KG1 (cell line): ENCODE measurements at places on chromosomes 16 and 17.

DNA sequence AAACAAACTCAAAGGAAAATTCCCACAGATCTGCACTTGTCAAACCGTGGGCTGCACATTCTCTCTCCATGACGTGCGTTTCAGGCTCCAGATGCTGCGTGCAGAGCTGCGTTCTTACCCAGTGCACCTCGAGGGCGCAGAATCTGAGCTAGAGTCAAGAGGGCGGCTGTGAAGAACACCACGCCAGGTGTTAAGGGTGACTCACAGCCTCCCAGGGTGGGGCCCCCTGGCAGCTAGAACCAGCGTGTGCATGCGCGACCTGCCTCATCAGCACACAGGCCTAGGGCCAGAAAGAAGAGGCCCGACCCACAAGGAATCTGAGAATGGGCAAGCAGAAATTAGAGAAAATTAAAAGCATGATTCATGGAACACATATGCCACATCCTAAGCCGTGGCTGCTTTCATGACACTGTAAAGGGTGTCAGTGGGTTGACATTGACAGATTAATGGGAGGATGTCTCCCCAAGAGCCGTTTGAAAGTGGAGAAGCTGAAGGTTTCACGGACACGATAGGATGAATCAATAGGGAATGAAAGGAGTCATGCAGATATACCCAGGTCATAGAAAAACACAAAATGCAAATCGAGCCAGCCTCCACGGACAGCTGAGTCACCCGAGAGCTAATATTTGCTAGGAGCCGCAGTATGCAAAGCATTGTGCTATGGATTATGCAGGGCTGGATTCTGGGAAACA lies 29.0 kb downstream of the MARCHF10 start:
- no peak for DNase-seq

DNA sequence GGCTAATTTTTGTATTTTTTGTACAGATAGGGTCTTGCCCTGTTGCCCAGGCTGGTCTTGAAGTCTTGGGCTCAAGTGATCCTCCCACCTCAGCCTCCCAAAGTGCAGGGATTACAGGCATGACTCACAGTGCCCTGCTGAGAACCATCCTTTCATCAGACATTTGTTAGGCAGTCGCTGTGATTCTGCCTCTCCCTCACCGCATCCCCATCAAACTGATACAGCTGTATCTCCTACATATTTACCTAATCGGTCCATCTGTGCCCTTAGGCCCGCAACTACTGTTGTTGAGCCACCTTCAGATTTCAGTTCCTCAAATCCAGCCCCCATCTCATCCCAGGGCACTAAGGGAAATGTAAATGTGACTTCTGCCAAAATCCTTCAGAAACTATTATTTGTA lies 2.0 kb upstream of the SLC43A2 start:
- no peak for DNase-seq

GRCh38 chr17:82443465-82444283 lies 6.9 kb downstream of the CYBC1 start:
- DNase-seq, result no peak

DNA sequence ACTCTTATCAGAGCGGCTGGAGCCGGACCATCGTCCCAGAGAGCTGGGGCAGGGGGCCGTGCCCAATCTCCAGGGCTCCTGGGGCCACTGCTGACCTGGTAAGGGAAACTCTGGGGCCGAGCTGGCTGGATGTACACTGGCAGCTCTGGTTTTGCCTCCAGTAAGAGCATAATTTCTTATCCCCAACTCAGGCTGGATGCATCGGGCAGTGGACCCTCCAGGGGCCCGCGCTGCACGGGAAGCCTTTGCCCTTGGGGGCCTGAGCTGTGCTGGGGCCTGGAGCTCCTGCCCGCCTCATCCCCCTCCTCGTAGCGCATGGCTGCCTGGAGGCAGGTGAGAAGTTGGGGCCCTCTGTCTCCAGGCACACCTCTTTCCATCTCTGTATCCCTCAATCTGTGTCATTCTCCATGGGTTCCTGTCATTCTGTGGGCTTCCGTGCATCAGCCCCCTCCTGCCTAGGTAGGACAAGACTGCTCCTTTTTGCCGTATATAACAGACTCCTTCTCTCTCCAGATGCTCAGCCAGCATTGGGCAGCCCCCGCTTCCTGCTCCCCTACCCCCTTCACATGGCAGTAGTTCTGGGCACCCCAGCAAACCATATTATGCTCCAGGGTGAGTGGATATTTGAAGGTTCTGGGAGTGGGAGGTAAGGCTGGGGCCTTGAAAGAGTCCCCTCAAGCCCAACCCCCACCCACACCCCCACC lies 9.4 kb upstream of the TMEM88 start:
- DNase-seq, result no peak

GRCh38 chr17:58344791-58345157 lies 7.2 kb downstream of the SUPT4H1 start:
- DNase-seq, result no peak

DNA sequence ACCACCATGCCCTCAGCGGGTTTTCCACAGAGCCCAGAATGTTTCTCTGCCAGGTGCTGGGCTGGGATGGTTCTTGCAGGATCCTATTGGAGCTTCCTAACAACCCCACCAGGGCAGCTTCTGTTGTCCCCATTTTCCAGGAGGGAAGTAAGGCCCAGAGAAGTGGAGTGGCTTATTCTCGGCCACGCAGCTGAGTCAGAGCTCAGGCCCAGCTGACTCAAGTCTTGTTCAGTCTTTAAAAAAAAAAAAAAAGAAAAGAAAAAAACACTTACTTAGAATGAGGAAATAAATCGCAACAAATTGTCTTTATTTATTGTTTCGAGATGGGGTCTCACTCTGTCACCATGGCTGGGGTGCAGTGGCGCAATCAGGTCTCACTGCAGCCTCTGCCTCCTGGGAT lies 413.0 kb downstream of the CPPED1 start:
- no peak for DNase-seq

DNA sequence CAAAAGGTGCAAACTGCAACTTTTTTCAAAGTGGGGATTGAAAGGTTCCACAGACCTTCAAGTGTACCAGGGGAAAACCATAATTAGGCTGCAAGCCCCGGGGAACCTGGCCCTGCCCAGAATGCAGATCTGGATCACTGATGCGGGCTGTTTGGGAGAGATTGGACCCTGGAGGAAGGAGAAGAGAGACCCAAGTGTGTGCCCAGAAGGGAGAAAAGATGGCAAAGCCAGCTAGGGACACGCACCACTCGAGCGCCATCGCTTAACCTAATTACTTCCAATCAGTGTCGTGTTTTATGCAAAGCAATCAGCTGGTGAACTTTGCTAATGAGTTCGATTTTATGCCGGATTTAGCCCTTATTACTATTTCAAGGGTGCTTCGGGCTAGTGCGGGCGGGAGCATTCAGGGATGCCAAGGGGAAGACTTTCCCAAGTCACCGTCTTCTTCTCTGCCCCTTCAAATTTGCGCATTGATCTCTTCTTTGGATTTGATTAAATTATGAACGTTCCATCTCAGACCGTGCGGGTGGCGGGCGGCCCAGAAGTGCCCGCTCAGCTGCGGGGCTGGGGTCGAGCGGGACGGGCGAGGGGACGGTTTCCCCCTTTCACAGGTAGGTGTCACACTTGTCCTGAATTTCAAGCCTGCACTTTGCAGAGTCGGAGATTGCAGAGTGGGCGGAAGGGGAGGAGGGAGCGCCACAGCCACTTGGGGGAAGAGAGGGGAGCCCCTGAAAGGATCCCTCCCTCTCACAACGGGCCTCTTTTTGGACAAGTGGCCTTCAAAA lies 4.0 kb downstream of the IRX5 start:
- no peak for DNase-seq

DNA sequence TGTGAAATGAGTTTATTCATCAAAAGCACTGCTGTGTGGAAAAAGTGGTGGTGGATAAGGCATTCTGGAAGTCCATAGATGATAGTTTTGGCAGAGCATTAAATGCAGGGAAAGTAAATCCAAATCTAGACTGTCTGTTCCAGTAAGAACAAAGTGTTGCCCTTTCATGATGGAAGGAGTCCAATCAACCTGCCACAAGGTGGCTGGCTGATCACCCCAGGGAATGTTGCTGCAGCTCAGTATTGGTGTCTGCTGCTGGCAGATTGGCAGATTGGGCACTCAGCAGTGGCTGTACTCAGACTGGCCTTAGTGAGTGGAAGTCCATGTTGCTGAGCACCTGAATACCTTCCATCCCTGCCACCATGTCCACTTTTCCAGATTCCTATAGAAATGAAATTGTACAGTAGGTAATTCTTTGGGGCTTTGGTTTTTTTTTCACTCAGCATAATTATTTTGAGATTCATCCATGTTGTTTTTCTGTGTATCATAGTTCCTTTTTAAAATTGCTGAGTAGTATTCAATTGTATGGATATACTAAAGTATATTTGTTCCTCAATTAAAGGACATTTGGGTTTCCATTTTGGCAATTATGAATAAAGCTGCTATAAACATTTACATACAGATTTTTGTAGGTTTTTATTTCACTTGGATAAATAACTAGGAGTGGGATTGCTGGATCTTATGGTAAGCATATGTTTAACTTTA lies 14.3 kb downstream of the DYNLL2 start:
- DNase-seq, result no peak

DNA sequence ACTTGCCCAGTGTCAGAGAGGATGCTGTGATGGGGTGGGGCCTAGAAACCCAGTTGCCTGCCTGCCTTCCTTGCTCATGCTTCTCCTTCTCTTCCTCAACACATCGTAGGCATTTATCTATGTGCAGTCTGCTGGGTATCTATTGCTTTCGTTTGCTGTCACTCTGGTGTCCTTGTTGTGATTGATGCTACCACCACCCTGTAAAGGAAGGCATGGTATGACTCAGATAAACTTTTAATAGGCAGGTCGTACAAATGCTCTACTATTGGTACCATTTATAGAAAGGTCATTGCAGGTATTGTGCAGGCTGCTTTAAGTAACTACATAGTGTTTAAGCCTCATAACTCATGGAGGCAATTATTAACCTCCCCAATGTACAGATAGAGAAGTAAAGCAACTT lies 368.9 kb downstream of the UTP18 start:
- no peak for DNase-seq

DNA sequence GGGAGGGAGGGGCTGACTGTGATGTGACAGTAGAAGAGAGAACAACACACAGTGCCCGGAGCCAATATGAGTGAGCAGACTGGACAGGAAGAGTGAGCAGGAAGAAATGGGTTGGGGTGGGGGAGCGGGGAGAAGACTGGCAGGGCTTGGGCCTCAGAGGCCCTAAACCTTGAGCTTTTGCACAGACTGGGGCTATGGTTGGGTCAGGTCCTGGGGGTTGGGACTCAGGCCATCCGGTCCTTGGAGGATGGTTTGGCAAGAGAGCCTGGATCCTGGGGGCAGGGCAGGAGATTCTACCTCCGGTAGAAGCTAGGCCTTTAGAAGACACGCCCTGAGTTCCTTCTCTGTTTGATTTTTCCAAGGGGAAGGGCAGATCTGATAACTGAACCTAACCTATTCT lies 1.1 kb downstream of the CAMTA2 start:
- DNase-seq, result no peak

GRCh38 chr16:11563493-11564040 lies 23.2 kb downstream of the LITAF start:
- no peak for DNase-seq

DNA sequence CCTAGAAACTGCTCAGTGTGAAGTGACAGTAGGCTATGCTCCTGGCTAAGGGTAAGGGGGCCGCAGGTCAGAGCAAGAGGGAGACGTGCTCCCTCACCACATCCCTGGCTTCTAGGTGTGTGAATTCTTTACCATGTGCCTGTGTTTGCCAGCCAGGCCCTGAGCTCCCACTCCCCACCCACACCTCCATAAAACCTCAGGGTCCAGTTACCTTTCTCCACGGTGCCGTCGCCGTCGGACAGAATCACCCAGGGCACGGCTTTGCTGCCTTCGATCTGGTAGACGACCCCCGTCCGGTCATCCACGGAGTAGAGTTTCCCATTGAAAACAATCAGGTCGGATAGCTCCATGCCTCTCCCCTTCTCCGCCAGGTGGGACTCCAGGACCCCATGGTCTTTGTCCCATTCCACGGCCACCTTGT lies 12.8 kb downstream of the CANT1 start:
- DNase-seq, result no peak

GRCh38 chr17:59858932-59859331 lies 33.8 kb downstream of the TUBD1 start:
- DNase-seq, result no peak

DNA sequence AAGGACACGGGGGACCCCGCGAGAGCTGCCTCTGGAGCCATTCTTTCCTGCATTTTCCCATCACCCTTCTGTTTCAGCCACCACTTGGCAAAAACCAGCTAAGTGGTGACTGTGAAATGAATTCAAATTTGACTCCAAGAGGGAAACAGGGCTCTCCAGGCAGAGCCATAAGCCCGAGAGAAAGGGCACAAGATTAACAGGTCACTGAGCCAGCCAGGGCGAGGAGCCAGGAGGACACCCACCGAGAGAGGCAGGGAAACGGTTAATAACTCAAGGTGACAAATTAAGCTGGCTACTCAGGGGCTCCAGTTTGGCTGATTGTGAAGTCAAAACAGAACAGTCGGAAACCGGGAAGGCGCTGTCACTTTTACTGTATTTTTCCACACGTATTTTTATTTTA lies 67.8 kb upstream of the SOX9 start:
- DNase-seq, result no peak

GRCh38 chr16:71853413-71853812 lies 7.6 kb downstream of the ATXN1L start:
- DNase-seq, result no peak

DNA sequence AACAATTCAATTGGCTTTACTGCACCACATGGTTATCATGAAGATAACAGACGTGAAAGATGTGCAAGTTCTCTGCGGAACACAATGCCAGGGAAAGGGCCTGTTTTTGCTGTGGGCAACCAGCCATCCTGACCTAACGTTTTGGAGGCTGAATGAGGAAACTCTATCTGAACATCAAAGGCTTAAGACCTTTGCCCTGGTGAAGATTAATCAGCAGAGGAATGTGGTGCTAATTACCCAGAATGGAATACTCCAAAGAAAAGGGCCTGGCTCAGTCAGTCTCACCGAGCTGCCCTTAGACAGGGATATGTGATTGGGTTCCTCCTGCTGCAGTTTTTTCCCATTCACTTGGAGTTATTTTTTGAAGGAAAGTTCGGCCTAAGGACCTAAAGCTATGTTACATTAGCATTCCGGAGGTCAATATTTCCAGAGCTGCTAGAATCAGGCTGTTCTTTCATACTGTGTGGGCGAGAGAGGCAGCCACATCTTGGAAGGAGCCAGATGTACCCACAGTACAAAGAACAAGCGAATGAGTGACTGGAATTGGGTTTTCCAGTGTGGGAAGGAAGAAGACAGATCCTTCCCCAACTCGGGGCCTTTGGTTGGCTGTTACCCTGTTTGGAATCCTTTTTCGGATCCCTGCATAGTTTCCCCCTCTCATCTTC lies 15.5 kb downstream of the ASIC2 start:
- no peak for DNase-seq

GRCh38 chr17:78412403-78412802 lies 34.0 kb downstream of the PGS1 start:
- no peak for DNase-seq
